ENCODE measurements at places on chromosomes 12 and 14.

GRCh38 chr12:106021516-106021915 lies 117.2 kb downstream of the NUAK1 start:
- DNase-seq = no peak

- DNase-seq = no peak
Observed at GRCh38 chr14:65115615-65116014, 13.3 kb upstream of the MAX start.

- DNase-seq = no peak
Observed at GRCh38 chr12:16454481-16454880, 107.0 kb downstream of the MGST1 start.

GRCh38 chr14:25896777-25897176 lies 701.1 kb downstream of the NOVA1 start:
- DNase-seq = no peak

- no peak for DNase-seq
Observed at GRCh38 chr12:132740313-132740646, 21.4 kb downstream of the ANKLE2 start.

DNA sequence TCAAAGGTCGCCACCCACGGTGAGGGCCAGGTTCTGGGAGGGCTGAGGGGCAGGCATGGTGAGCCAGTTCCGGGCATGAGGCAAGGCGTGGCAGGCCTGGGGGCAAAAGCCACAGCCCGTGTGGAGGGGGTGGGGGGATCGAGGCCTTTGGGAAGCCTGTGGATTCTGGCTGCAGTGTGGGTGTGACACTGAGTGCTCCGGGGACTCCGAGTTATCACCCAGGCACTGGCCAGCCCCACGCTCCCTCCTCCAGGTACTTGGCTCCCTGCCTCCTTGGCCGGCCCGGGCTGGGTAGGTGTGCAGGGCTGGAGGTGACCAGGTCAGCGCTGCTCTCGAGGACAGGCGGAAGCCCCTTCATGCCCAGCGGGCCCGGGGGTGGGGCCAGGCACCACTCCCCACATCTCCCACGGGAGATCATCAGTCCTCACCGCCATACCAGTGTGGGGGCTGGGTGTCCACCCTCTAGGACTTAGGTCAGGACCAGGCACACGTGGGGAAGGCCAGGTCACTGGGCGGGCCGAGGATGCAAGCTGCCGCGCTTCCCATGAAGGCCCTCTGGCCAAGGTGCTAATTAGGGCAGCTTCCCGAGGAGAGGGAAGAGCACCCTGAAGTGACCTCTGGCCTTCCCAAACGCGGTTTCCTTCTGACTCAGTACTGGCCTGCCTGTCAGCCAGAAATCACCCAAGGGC lies 34.1 kb upstream of the TDRD9 start:
- DNase-seq = no peak

DNA sequence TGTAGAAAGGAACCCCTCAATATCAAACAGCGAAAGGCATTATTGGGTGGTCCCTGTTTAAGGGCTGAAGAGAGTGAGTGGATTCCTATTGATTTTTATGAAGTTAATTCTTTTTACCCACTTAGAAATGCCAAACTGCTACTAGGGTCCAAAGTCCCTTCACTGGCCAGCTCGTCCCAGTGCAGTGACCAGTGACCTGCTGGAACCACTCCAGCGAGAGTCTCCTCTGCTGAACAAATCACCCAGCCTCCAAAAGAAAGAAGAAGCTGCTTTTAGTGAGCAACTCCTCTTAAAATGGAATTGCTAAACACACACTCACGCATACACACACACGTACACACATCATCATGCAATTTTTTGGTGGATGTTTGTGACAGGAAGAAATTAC lies 198.2 kb upstream of the PLEKHG7 start:
- DNase-seq = no peak

DNA sequence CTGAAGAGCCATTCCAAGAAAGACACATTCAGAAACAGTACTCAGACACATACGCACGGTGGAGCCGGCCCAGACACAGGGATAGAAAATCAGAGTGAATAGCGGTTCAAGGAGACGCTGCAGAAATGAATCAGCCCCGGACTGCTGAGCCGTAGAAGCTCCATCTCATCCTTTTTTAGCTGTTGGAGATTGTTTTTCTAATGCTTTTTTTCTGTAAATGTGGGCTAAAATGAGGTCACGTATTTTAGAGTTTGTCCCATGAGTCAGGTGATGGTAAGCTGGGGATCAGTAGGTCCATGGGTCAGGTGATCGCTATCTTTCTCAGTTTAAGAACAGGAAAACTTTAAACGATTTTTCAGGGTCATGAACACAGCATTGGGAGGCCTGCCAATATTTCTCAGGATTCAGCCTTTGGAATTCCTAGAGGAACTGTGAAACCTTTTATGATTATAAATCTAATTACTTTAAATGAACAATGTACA lies 202.4 kb downstream of the ITPR2 start:
- no peak for DNase-seq

- no peak for DNase-seq
Observed at GRCh38 chr14:104084251-104085002, 1.1 kb upstream of the ASPG start.

- DNase-seq = no peak
Observed at GRCh38 chr12:11269607-11270006, at the start of gene PRB3. Gene PRB3, minus strand, starts transcription at chr12:11269707. Its CDS starts 38 bp downstream, at chr12:11269669.

DNA sequence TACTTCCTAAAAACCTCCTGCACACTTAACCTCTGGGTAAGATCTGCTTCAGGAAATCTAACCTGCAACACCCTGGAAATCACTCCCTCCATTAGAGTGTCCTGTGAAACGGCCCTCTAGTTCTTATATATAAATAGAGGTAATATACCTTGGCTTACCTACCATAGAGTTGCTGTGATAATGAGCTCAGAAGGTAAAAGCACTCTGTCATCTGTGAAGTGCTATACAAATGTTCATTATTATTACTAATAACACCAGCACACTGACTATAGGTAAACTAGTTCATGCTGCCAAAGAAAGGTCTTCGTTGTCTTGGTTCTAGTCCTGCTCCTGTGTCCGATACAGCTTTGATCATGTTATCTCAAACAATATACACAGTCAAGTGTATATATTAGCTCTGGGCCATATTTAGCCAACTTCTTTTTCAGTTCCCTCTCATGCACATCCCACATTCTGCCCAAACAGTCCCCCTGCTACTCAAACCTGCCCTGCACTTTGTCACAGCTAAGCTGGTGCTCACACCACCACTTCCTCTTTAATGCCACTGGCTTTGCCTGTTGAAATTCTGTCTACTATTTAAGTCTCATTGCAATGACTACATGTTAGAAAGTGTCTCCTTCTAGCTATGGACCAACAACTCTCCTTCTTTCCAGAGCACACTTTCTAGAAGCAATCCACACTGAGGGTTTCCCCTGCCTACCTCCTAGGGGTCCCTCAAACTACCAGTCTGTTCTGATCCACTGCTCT lies 5.1 kb downstream of the E2F7 start:
- no peak for DNase-seq

- no peak for DNase-seq
Observed at GRCh38 chr14:40009771-40010170, 577.5 kb upstream of the FBXO33 start.

GRCh38 chr14:72644038-72644437 lies 249.9 kb downstream of the DPF3 start:
- DNase-seq = no peak

DNA sequence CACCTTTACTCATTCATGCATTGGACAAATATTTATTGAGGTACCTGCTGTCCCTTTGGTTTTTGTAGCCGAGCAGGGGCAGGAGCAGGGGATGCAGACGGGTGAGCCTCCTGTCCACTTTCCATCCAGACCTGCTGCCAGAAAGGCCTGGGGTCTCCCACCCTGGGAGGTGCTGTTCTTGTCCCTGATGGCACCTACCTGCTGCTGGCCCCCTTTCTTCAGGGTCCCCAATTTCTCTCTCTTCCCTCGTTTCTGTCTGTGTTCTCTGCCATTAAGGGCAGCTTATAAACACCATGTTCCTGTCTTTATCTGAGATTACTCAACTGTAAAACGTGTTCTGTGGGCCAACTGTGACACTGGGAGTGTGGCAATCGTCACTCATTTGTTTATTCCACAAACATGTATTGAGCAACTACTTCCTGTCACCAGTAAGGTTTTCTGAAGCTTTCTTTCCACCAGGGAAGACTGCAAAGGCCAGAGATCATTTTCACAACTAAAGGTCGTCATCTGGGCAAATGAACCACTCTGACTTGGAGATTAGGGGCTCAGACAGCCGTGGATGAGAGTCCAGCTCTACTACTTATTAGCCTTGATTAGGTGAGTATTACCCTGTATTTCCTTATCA lies at the start of gene HAL:
TSS of gene HAL (minus strand) at position 311 of the 625 bp plus-strand sequence. CDS start 434 bp downstream, outside the sequence.
- DNase-seq = no peak

DNA sequence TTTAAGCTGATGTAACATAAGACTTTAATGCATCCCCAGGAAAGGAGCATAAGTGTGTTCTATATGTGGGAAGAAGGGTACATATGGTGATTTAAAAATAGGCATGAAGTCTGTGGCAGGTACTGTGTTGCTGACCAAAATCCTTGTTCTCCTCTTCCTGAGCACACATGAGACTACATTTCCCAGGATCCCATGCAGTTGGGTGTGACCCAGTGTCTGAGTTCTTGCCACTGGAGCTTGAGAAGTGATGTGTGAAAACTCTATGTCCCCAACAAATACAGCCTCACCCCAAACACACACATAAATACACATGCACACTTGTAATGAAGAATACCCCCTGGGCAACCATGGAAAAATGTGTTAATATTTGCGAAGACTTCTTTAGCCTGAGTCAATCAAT lies 8.5 kb upstream of the SMIM10L1 start:
- DNase-seq = no peak

GRCh38 chr12:105167346-105167745 lies 59.8 kb downstream of the WASHC4 start:
- no peak for DNase-seq

DNA sequence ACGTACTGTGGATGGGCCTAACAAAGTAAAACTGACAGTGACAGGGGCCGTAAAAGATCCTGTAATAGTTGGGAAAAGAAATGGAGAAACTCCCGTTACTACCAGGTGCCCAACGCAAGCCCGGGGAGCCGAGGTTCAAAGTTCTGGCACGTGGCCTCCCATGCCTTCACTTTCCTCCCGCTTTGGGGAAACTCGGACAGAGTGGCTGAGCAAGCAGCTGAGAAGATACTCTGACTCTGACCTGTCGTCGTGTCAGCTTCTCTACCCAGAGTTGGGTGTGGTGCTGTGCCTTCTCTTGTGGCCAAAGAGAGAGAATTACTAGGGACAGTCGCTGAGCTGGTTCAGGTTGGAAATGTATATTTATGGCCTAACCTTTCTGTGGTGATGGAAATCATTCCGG lies 1.7 kb downstream of the B4GALNT3 start:
- no peak for DNase-seq

DNA sequence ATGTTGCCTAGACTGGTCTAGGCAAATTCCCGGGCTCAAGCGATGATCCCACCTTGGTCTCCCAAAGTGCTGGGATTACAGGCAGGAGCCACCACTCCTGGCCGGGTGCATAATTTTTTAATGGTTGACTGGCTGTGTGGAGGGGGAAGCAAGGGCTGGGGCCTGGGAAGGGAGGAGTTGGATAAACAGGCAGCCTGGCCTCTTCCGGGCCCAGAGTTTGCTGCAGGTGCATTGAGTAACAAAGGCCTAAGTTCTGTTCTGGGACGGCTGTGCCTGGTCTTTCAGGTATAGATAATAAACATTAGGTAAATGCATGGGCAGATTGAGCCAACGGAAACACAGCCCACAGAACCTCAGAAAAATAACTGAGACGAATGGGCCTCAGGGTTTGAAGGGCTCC lies 191.3 kb upstream of the TBX3 start:
- no peak for DNase-seq

GRCh38 chr14:99131632-99132271 lies 140.2 kb downstream of the BCL11B start:
- DNase-seq = no peak

GRCh38 chr12:57240926-57241401 lies 10.0 kb downstream of the STAC3 start:
- no peak for DNase-seq

- no peak for DNase-seq
Observed at GRCh38 chr12:25993901-25994651, 35.6 kb downstream of the RASSF8 start.

GRCh38 chr14:80627745-80628144 lies 313.8 kb downstream of the CEP128 start:
- no peak for DNase-seq

GRCh38 chr12:115975411-115975810 lies 302.1 kb downstream of the MED13L start:
- DNase-seq = no peak

DNA sequence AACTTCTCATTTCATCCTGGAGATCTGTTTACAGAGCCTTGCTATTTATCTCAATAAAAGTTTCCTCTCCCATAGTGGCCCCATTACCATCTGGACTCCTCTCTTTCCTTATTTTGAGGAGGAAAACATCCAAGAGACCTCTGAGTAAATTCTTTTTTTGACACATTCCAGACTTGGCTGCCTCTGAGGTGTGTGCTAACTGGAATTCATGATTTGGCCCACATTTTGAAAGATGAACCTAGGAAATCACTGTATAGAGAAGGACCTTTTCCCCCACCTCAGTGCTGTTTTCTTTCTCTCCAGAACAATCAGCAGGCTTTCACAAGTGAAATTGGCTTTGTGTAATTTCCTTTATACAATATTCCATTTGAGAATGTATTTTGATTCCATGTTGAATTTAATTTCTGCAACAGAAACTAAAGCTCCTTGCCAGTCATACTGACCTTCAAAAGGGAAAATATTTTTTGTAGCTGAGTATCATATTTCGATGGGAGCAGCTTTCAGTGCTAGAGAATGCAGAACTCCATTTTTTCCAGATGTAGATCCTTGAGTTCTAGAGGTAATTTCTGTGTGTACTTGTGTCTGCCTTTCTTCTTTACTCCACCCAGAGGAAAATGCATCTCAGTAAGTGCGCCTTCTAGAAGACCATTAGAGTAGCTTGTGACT lies 244.9 kb upstream of the RGS6 start:
- DNase-seq = no peak

- DNase-seq = no peak
Observed at GRCh38 chr12:27460471-27460978, 14.0 kb downstream of the SMCO2 start.

- DNase-seq = no peak
Observed at GRCh38 chr14:92728759-92729364, 19.6 kb downstream of the LGMN start.

DNA sequence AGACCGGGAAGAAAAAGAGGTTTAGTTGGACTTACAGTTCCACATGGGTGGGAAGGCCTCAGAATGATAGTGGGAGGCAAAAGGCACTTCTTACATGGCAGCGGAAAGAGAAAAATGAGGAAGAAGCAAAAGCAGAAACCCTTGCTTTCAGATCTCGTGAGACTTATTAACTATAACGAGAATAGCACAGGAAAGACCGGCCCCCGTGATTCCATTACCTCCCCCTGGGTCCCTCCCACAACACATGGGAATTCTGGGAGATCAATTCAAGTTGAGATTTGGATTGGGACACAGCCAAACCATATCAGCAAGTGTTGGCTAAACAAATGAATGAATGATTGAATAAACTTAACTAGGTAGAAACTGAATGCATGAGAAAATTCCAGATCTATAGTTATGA lies 85.3 kb upstream of the PARP11 start:
- no peak for DNase-seq

Measured in NCI-H1417 treated with DMSO at 0.1 percent for 48 hours (cell line).